ENCODE measurements at places on chromosomes 12 and 14.

DNA sequence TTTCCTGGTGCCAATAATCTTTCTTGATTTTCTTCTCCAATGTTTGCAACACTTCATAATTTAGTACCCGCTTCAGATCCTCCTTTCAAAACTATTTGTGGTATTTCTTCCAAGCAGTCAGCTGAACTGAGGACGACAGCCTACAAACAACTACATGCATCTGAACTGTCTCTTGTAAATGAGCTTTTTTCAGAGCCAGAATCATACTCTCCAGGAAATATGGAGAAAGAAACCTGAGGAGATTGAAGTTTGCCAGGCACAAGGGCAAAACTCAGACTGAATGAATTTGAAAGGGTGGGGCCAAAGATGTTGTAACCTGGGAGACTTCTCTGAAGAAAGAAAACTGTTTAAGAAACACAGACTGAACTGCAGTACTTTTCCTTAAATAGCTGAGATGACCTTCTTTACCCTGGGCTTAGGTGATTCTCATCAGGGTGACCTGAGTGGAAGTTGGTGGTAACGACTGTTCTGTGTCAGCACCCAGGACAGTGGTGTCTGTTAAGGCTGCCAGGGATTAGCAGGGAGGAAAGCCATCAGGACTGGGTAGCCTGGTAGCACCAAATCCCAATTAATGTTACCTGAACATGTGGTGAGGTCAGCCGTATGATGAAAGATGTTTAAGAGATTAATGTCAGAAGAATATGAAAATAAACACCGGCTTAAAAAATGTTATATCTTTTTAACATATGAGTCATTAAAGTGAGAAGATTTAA lies 95.0 kb downstream of the TGFB3 start:
- DNase-seq = peak; percentile 77

DNA sequence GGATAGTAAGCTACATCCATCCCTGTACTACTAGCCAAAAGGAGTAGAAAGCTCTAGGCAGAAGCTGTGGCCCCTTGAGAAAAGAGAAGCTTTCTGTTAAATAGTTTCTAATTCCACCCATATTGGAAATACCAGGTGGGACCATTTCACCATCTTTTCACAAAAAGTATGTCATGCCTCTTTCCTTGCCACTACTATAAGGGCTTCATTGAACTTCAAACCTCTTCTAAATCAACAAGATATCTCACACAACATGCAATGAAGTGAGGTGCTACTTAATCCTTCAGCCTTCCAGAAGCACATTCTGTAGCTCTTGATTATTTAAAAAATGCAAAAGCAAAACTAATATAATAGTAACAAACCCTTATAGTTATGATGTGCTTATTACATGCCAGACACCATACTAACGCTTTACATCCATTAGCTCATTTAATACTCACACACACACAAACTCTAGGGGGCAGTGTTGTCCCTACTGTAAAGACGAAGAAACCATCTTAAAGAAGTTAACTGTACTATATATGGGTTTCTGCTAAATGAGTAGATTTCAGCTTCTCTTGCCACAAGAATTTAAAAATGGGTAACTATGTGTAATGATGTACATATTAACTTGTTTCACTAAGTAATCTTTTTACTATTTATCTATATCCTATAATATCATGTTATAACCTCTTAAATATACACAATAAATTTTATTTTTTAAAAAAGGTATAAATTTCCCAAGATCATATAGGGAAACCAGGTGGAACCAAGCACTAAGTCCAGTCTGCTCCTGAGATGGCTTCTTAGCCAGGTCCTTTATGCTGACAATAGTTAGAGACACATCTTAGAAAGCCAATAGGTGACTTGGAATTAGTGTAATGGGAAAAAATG lies 124.4 kb downstream of the RPS29 start:
- peak; percentile 79 for DNase-seq

DNA sequence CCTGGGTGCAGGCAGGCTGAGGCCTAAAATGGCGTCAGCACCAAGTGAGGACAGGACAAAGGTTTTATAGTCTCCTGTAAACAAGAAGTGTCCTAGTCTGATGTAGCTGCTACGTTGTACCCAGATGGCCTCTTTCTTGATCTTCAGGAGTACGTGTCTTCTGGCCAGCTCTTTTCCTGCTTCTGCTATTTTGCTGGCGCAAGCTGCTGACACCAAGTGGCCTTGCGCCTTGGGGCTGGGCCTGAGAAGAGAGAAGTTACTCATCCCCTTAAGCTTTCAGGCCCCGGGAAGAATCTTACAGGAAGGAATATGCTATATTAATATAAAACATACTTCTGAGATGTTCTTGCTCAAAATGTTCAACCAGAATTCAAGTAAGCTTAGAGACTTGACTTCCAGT lies 605.2 kb downstream of the GALC start:
- no peak for DNase-seq

GRCh38 chr14:91919814-91920213 lies 27.7 kb downstream of the FBLN5 start:
- DNase-seq = peak; percentile 73

DNA sequence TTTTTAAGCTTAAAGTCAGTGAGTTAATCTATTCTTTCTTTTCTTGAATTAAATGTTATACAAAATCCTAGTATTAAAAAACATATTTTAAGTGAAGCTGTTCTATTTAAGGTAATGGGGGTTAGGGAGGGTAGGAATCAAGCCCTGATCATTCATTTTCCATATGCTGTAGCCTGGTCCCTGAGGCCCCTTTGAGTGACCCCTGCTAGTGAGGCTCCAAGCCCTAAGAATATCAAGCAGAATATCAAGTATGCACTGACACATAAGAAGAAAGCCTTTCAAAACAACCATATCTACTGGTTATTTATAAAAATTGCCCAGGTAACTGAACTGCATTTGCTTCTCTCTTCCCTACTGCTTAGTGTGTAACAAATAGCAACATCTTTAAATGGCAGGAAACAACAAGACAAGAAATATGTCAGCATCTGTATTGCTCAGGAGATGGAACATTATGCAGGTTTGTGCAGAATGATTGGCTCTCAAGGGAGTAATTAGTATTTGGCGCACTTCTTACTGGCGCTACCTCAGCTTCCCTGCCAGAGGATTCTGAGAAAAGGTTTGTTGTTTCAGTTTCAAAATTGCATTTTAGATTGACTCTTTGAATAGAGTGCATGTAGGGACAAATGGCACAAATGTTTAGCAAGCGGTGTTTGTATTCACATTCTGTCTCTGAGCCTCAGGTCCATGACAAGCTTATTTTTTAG lies 223.0 kb downstream of the DUSP6 start:
- DNase-seq = no peak

DNA sequence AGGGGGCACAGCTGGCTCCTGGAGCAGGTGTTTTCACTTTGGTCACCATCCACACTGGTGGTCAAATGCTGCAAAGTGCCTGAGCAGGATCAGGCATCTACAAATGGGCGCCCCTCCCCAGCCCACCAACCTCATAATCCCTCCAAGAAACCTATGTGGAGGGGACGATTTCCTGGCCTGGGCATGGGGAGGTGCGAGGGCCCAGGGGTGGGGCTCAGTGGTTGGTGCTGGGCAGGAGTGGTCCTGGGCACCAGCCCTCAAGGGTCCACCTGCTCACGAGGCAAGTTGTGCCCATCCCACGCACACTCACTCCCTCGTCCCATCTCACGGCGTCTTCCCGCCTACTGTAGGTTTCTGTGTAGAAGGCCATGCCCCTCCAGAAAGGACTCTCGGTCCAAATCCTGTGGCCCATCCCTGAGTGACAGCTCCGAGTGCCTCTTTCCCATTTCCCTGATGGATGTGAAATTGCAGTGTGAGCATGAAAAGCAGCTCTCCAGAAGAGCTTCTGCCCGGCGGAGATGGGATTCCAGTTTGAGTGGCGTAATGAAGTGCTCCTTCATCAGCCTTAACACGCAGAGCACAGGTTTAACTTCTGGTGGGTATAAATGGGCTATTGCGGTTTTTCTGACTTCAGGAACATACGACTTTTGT lies 36.9 kb downstream of the SLC15A4 start:
- DNase-seq = no peak

DNA sequence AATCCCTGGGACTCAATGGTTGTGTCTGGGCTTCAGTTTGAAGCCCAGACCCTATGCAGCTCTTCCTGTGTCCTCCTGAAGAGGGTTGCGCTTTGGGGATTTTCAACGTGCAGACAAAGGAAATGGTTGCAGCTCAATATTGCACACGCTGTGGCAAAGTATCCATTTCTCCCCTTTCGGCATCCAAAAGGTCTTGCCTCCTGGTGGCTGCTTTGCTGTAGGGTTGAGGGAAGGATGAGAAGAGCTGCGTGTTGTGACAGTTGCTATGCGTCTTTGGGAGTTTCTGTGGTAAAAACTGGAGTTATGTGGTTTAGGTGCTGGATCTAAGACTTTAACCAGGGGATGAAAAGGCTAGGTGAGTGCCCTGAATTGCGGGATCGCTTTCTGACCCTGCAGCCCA lies 71.0 kb downstream of the ZNF664 start:
- no peak for DNase-seq

GRCh38 chr12:10406725-10407124 lies 2.8 kb downstream of the KLRC4 start:
- no peak for DNase-seq

- no peak for DNase-seq
Observed at GRCh38 chr14:70061108-70061507, 127.6 kb downstream of the SLC8A3 start.

DNA sequence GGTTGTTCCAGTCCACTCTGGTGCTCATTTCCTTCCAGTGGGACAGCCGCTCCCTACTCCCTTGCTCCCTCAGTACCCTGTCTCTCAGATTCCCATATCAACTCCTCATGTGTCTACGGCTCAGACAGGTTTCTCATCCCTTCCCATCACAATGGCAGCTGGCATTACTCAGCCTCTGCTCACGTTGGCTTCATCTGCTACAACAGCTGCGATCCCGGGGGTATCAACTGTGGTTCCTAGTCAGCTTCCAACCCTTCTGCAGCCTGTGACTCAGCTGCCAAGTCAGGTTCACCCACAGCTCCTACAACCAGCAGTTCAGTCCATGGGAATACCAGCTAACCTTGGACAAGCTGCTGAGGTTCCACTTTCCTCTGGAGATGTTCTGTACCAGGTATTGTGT lies 69.9 kb downstream of the RAD52 start:
- peak; percentile 53 for DNase-seq

GRCh38 chr14:72621387-72622065 lies 272.4 kb downstream of the DPF3 start:
- DNase-seq = no peak

DNA sequence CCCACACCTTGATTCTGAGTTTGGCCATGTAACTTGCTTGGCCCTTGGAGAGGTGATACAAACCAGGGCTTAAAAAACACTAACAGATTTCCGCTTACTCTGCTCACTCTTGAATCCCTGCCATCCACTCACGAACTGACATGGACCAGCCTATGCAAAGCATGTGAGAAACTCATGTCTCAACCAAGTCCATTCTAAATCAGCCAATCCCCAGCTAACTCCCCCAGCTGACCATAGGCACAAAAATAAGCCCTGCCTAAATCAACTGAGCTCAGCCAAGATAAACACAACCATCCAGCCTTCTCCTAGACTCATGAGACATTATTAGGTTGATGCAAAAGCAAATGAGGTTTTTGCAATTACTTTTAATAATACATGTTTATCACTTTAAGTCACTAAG lies 353.9 kb upstream of the TBX3 start:
- DNase-seq = peak; percentile 15

DNA sequence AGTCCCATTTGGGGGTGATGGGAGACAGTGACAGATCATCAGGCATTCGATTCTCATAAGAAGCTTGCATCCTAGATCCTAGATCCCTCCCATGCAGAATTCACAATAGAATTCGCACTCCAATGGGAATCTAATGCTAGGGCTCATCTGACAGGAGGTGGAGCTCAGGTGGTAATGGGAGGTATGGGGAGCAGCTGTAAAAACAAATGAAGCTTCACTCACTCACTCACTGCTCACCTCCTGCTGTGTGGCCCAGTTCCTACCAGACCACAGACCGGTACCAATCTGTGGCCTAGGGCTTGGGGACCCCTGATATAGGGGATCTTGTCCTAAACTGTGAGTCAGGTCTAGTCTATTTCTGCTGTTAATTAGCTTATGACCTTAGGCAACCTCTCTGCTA lies 40.1 kb upstream of the EPS8 start:
- DNase-seq = no peak

GRCh38 chr12:31234053-31234840 lies 91.7 kb downstream of the SINHCAF start:
- no peak for DNase-seq

DNA sequence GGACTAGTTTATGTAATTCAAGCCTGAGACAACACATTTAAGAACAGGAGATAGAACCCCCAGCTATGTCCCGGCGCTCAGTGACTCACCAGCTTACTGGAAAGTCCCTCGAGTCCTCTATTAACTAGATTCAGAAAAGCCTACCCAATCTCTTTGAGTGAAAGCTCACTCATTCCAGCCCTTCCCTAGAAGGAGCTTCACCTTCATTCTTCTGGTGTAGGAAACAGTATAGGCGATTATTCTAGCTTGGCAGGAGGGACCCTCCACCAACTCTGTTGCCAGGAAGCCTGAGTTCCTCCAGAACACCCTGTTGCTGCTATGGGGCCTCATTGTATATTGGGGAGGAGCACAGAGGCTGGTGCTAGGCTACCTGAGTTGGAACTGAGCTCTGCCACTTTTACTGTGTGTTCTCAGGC lies 57.2 kb upstream of the AEBP2 start:
- peak; percentile 95 for DNase-seq

DNA sequence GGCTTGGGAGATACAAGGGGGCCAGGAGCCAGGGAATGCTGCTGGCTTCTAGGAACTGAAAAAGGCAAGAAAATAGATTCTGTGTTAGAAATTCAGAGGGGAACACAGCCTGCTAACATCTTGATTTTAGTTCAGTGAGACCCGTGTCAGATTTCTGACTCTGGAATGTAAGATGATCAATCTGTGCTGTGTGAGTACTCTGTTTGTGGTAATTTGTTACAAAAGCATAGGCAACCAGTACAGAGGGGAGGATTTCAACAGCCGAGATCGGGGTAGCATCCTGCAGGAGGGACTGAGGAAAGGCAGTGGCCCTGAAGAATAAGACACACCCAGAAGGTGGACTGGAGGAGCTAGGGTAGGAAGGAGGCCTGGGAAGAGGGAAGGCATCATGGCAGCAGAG lies 410.0 kb upstream of the CCDC196 start:
- no peak for DNase-seq

DNA sequence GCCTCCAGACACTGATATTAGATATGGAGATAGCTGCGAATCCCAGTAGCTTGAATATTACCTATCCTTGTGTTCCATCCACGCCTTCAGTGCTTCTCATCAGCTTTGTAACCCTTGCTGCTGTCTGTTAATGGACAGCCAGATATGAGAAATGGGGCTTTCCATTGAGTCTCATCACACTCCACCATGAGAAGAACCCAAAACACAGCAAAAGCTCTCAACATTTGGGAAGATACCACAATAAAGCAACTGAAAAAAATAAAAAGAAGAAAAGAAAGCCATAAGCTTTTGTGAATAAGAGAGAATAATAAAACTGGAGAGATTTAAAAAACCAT lies 225.4 kb downstream of the GALC start:
- no peak for DNase-seq

Data from iris pigment epithelial cell (primary cell).